Stimulated activated CD8-positive, alpha-beta memory T cell treated with anti-CD3 and anti-CD28 coated beads, Interleukin-7, amount 100 ng/mL, for 48 hours (primary cell): ENCODE measurements at places on chromosomes 5 and 9.

- DNase-seq: no peak
Measured at GRCh38 chr5:124514956-124515355, 231.5 kb downstream of the ZNF608 start.

GRCh38 chr9:105912157-105912862 is 218.0 kb downstream of the TMEM38B start:
- no peak for DNase-seq

DNA sequence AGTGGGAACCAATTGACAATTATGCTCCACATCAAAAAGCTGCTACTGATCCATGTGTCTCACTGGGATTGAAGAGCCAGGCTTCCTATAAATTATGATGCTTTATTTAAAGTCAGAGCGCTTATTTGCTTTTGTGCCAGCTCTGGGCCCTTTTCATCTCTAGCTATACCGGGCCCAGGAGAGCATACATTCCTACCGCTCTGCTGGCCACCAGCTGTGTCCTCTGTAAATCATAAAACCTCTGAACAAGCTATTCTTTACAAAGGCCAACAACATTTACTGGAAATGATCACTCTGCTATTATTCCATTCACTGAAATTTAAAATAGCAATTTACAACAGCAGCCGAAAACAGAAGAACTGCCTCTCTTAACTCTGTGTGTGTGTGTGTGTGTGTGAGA is 86.6 kb downstream of the ZNF608 start:
- DNase-seq: no peak

GRCh38 chr5:13659391-13659790 is 285.1 kb downstream of the DNAH5 start:
- DNase-seq: no peak

GRCh38 chr9:79061752-79062616 is 509.8 kb upstream of the TLE4 start:
- no peak for DNase-seq

GRCh38 chr5:165055476-165055875 is 1550.1 kb downstream of the MAT2B start:
- DNase-seq: no peak
